ENCODE measurements at places on chromosomes 16 and 17. TPM values are rescaled to one million over a fixed set of nuclear protein-coding genes. Genes with fewer than 3 reads are reported as not detected.

DNA sequence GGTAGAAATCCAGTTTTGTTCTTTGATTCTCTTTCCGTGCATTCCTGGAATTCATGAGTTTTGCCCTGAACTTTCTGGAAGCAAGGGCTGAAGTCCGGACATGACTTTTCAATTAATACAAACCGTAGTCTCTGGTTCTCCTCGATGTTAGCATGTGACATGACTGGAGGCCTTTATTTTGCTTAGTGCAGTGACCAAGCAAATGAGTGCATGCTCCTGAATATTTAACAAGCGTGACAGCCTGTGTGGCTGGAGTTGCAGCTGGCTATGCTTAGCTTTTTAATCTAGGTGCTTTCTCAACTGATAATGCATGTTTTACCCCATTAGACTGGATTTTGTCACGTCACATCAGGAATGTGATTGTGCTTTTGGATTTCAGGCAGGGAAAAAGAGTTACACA is 302.1 kb downstream of the MAP2K6 start:
- no peak for DNase-seq

DNA sequence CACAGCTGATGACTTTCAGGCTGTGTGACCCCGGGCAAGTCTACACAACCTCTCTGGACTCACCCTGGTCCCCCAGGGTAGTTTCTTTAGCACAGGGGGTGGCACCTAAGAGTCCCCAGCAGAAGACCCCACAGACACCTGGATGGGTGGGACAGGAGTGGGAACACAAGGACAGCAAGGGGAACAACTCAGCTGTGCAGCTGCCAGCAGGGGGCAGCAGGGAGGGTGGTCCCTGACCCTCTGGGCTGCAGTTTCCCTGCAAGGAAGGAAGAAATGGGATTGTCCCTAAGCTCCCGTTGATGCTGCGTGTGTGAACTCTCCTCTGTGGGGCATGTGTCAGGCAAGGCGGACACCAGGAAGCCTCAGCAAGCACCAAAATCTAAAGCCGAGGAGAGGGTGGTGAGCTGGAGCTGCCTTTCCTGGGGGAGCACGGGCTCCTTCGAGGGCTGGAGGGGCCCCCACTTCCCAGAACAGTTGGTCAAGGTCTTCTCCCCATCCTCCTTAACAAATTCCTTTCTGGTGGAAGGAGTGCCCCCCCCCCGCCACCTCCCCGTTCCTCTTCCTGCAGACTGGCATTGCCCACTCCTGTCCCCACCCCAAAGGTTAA is 24.1 kb upstream of the CDH5 start:
- no peak for DNase-seq

DNA sequence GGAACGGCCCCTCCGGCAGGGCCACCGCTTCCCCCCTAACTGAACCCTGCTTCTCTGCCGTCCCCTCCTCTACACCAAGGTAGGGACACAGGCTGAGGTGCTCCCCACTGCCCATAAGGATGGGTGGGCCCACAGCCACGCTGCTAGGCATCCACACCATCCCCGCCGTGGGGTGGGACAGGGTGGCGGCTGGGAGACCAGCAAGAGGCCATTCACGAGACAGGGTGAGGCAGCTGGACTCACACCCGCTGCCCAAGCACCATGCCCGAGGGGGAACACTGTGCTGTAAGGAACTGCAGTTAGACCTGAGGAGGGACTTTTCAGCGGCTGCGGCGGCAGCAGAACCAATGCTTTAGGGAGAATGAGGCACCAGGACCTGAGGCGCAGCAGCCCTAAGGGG is 47.5 kb upstream of the RRN3 start:
- DNase-seq, result no peak

DNA sequence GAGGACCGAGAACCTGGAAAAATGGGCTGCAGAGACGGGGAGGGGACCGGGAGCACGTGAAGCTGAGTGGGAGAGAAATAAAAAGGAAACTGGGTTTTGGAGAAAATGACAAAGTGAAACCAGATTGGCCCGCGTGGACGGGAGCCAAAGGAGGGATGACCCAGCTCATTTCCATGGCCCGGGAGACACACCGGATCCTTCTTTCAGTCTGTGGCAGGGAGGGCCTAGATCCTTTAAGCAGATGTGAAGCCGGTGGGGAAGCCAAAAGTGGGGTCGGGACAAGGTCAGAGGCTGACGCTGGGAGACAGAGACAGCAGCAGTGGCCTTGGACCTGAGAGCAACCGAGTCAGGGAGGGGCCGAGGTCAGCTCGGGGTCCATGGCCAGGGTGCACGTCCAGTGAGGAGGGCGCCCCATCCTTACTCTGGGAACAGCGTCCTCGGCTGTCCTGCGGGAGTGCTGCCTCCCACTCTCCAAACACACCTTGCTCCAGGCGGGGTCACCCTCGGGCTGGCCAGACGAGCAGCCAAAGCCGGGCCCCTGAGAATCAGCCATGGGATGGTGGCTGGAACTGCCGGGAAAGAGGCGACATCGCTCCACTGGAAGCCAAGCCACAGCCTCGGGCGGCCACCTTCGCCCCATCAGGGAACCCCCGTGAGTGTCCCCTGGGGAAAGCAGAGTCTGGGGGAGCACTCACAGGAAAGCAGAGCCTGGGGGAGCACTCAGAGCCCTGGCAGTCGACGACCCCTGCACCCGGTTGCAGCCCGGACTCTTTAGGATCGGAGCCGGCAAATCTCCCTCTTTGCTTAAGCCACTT is 17.3 kb downstream of the CA5A start:
- no peak for DNase-seq

GRCh38 chr16:12094537-12095265 is 118.2 kb downstream of the SNX29 start:
- no peak for DNase-seq

- DNase-seq, result no peak
Measured at GRCh38 chr17:61167075-61167474, 232.6 kb upstream of the TBX2 start.

DNA sequence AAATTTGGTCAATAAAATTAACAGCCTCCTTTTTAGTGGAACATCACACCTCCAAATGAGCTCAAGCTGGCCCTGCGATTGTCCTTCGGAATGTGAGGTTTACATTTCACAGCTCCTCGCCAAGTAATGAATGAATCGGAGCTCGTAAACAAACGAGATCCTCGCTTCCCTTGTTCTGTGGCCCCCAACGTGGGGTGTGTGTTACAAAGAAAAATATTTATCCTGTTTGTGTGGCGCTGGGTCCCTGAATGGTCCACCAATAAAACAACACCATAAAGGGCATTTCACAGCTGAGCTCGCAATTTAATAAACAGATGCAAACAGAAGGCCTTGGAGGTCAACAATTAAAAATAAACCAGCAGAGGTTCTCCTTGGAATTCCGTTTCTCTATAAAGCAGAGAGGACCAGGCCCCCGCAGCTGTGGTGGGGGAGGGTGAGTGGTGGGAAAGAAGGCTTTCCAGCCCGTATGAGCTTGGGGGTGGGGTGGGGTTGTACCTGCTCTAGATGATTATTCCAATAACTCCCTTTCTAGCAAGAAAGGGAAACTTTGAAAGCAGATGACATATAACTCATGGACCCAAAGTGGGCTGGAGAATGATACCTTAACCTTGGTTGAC is 393.9 kb upstream of the SALL1 start:
- DNase-seq, result no peak

- no peak for DNase-seq
Measured at GRCh38 chr17:40479754-40480480, 21.5 kb downstream of the TNS4 start.

The KCNJ12 gene
- polyA plus RNA-seq, result 4.6 TPM

- peak; percentile 67 for DNase-seq
Measured at GRCh38 chr17:794876-795275, 12.7 kb downstream of the MRM3 start.

- no peak for DNase-seq
Measured at GRCh38 chr17:55201308-55201932, 63.3 kb upstream of the HLF start.

The CACNA1H gene
- polyA plus RNA-seq, result 14.6 TPM

DNA sequence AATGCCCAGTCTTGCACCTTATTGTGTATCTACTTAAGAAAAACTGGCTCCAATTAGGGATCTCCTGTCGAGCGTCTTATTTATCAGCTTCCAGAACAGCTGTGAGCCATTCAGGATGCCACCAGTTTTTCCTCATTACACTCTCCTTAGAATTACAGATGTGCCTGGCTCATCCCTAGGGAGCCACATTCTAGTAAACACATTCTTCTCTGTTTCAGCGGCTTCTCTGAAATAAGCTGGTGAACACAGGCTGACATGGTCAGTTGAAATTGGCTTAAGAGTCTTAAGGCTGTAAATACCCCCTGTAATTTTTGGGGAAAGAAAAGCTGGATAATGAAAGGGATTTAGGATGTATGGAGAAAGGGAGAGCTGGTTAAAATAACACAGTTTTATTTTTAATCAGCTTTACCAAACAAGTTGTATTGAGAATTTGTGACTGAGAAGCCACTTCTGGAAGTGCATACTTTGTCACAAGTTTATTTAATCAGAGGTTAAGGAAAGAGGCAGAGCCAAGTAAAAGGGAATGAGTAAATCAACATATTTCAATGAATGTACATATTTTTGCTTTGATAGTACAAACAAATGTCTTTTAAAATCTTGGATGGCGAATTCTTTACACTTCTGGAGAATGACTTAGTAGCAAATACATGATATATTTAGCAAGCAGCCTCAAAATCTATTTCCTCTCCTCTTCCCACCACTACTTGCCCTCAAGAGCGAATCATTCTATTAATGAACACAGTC is 562.0 kb upstream of the GOT2 start:
- DNase-seq, result no peak

DNA sequence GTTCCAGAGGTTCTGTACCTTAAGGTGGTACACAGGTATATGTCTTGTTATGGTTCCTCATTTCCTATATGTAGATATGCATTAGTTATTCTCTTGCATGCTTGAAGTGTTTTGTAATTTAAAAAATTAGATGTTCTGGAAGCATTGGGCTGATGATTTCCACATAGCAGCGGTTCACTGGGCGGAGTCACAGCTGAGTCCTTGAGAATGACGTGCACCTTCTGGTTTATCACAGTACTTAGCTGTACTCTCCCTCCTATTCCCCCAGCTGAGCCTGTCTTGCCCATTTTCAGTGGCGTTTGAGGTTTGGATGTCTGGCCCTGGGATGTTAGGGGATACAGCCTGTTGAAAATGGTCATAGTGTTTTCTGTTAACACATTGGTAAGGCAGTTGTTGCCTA is 327.1 kb downstream of the SNX29 start:
- no peak for DNase-seq

DNA sequence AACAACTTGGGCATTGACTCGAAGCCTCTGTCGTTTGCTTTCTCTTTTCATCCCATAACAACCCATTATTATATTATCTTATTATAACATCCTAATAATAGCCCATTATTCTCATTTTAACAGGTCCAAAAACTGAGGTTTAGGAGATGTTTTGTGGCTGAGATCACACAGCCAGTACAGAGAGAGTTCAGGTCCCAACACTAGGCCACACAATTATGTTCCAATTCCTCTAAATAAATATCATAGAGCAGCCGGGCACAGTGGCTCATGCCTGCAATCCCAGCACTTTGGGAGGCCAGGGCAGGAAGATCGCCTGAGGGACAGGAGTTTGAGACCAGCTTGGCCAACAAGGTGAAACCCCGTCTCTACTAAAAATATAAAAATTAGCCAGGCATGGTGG is 40.3 kb upstream of the KIFC3 start:
- DNase-seq, result no peak

The CDH5 gene
- 64.8 TPM for polyA plus RNA-seq

GRCh38 chr17:81127526-81128177 is 37.7 kb upstream of the PVALEF start:
- no peak for DNase-seq

- DNase-seq, result no peak
Measured at GRCh38 chr17:31654936-31655335, 204.1 kb downstream of the COPRS start.

GRCh38 chr16:58634265-58634802 is 4.7 kb upstream of the CNOT1 start:
- DNase-seq, result no peak

DNA sequence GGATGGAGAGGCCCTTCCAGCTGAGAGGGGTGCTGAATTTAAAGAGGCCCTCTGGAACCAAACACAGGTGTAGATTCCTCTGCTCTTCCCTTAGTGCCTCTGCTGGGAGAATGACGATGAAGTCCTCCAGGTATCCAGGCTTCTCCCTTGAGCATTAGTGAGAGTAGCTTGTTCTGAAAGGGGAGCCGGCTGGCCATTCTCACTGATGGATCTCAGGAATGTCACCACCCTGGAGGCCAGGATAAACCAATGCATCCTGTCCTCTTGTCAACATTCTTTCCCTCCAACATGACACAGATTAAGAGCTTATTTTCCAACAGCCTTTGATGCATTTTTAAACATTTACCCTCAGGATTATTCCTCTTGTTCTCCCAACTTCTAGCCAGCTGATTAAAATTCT is 325.5 kb downstream of the CA10 start:
- DNase-seq, result no peak

DNA sequence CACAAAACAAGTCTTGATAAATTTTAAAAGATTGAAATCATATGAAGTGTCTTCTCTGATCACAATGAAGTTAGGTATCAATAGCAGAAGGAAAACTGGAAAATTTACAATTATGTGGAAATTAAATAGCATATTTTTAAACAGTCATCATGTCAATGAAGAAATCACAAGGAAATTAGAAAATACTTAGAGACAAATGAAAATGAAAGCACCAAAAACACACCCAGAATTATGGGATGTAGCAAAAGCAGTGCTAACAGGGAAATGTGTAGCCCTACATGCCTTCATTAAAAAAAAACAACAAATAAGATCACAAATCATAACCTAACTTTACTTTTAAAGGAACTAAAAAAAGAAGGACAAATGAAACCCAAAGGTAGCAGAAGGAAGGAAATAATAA is 7.5 kb upstream of the IL21R start:
- no peak for DNase-seq

Data from left renal pelvis (tissue), 4 donors.